ENCODE measurements at places on chromosomes 7 and 10. TPM values are rescaled to one million over a fixed set of nuclear protein-coding genes. Genes with fewer than 3 reads are reported as not detected.

GRCh38 chr10:4770801-4771553 is 55.0 kb upstream of the AKR1E2 start:
- H3K4me3 ChIP-seq = no peak overlapping the region
- H3K36me3 ChIP-seq = no peaks in the 10 kb centered on the region
- H3K27ac ChIP-seq = no peak overlapping the region
- DNase-seq = no peak
- H3K27me3 ChIP-seq = peaks cover 48% of the 10 kb centered on the region

GRCh38 chr10:21043044-21043443 is 145.9 kb upstream of the NEBL start:
- no peaks in the 10 kb centered on the region for H3K27me3 ChIP-seq
- no peak overlapping the region for H3K27ac ChIP-seq
- H3K36me3 ChIP-seq = no peaks in the 10 kb centered on the region
- no peaks in the 10 kb centered on the region for H3K4me1 ChIP-seq
- no peak overlapping the region for H3K4me3 ChIP-seq
- no peak for DNase-seq

DNA sequence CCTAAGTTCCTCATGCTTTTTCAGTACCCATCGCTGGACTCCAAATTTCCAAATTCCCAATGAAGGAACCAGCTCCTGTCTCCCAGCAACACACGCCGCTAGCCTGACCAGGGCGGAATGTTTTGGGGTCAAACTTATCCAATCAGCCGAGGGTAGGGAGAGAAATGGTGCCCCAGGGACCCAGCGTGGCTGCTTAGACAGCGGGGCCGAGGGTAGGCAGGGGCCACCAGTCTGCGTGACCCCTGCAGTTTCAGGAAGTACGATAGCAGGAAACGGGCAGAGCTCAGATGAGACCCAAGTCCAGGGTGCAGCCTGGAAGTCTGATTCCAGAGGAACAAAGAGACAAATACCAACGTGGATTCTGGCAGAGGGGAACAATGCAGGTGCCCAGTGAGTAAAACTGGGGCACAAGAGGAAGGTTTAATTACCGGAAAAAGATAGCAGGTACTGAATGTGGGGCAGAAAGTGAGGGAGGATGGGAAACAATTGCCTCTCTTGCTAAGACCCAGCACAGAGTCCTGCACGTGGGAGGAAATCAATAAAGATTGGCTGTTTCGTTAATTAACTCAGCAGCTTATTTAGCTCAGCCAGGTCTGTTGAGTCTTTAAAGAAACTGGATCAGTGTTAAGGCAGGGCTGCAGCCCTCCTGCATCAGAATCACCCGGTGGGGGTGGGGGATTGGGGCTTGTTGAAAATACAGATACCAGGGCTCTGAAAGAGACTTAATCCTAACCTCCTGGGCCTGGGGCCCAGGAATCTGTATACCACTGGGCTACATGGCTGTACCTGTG is 50.4 kb upstream of the NFE2L3 start:
- peaks cover 2% of the 10 kb centered on the region for H3K36me3 ChIP-seq
- H3K4me1 ChIP-seq = peaks cover 42% of the 10 kb centered on the region
- H3K27ac ChIP-seq = peak overlapping the region; percentile 88
- peak overlapping the region; percentile 80 for H3K4me3 ChIP-seq

DNA sequence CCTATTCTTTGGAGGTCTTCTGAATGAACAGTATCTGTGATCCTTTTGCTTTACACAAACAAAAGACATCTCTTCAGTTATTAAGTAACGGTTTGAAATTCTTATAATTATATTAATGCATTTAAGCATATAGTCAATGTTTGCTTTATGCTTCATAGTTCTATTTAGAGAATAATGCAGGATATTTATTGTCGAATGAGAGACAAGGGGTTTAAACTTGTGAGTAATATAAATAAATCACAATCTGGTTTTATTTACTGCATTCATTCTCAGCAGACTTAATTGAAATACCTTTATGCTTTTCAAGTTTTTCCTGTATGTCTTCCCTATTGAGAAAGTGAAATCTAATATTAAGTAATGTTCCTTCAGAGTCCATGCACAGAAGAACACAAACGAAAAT is 149.5 kb upstream of the LRRN3 start:
- no peaks in the 10 kb centered on the region for H3K27me3 ChIP-seq
- no peak overlapping the region for H3K4me3 ChIP-seq
- no peak overlapping the region for H3K27ac ChIP-seq
- peaks cover 7% of the 10 kb centered on the region for H3K36me3 ChIP-seq

The SERPINE1 gene
- total RNA-seq = 0.45 TPM

The H2BK1 gene
- total RNA-seq = 0.83 TPM

The FOXI2 gene
- total RNA-seq = not detected

The GRM8 gene
- not detected for total RNA-seq
